IPS DF 19.7 (cell line): ENCODE measurements at places on chromosomes 5 and 9.

DNA sequence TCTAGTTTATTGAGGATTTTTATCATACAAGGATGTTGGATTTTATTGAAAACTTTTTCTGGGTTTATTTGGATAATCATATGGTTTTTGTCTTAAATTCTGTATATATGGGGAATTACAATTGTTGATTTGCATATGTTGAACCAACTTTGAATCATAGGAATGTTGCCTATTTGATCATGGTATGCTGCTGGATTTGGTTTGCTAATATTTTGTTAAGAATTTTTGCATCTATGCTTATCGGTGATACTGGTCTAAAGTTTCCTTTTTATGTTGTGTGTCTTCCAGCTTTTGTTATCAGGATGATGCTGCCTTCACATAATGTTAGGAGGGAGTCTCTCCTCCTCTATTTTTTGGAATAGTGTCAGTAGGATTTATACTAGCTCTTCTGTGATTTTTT, 745.0 kb downstream of the PRELID2 start:
- no peak for DNase-seq

- DNase-seq: peak; percentile 81
Observed at GRCh38 chr5:81755320-81755719, 4.4 kb upstream of the SSBP2 start.

DNA sequence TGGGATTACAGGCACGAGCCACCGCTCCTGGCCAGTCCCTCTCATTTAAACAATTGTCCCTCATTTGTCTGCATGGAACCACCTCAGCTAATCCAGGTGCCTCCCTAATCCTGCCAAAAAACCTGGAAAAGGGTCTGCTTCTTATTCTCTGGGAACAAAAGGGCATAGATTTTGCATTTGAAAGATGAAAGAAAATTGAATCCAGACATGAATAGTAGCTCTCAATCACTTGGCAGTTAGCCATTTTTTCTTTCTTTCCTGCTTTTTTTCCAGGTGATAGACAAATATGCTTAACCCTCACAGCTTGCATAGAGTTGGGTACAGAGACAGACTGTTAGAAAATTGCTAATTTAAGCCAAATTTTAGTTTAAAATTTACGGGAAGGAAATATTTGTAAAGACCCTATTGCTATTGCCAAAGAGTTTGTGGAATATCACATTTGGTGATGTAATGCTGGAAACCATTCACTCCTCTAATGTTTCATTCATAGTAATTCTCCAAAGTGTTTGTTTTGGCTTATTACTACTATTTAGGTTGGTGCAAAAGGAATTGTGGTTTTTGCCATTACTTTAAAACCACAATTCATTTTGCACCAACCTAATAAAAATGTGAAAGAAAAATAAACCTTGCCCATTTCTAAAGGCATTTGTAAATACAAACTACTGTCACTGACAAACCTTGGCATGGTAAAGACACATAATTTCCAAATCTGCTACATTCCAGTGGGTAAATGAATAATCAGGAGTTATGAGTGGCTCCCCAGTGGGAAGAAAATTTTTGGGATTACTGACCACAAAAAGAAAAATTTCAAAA, 80.5 kb upstream of the JAK2 start:
- DNase-seq: no peak

DNA sequence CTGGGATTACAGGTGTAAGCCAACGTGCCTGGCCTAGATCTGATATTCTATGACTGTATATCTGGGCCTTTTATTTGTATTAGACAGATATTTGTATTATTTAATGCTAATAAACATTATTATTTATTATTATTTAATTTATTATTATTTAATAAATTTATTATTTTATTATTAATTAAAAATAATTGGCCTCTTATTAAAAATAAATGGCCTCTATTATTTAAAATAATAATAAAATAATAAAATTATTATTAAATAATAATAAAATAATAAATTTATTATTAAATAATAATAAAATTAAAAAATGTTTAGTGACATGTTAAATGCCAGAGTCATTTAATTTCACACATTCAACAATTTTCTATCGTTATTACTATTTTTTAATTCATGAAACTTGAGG, 9.8 kb upstream of the COL15A1 start:
- DNase-seq: no peak

DNA sequence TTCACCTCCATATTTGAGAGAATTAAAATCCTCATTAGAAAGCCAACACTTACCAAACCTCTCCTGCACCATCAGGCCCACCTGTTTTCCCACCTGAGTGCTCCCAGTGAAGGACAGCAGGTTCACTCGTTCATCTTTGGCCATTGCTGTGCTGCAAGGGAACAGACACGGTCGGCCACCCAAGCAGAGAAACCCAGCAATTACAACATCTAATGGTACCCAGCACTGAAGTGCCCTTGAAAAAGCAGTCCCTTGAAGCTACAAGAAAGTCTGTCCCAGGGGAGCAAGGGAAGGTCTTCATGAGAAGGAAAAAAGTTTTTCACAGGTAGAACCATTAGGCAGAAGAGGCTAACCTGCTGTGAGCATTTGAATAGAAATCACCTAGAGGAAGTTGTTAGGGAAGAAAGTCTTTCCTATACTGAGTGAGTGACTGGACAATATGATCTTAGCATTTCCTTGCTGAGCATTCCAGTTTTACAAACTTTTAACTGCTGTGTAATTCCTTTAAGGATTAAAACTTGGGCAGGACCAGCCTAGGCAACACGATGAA, 26.7 kb downstream of the ALDH7A1 start:
- no peak for DNase-seq

DNA sequence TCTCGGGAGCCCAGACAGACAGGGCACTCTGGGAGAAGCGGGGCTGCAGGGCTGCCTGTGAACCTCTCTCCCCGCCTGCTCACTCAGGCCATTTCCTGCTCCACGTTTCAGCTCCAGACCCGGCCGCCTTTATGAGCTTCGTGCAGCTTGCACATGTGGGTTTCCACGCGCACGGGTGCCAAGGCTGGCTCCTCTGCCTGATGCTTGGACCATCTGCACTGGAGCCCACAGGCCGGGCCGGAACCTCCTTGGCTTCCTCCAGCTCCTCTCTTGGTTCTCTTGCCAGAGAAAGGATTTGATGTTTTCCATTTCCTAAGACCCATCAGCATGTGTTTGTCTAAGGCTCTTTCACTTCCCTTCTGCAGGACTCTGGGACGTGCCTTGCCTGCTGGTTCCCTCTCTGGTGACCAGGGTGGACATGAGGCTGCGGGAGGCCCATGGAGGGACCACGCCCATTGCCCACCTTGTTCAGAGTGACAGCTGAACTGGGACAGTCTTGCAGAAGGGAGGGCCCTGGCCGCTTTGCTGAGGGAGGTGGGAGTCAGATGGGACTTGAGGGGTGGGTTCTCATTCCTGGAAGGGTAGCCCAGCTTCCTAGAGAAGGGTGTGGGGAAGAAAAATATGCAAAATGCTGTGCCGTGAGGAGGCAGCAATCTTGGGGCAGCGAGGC, 23.3 kb upstream of the COL5A1 start:
- DNase-seq: no peak

- no peak for DNase-seq
Observed at GRCh38 chr9:113511047-113511521, 47.6 kb downstream of the RGS3 start.

DNA sequence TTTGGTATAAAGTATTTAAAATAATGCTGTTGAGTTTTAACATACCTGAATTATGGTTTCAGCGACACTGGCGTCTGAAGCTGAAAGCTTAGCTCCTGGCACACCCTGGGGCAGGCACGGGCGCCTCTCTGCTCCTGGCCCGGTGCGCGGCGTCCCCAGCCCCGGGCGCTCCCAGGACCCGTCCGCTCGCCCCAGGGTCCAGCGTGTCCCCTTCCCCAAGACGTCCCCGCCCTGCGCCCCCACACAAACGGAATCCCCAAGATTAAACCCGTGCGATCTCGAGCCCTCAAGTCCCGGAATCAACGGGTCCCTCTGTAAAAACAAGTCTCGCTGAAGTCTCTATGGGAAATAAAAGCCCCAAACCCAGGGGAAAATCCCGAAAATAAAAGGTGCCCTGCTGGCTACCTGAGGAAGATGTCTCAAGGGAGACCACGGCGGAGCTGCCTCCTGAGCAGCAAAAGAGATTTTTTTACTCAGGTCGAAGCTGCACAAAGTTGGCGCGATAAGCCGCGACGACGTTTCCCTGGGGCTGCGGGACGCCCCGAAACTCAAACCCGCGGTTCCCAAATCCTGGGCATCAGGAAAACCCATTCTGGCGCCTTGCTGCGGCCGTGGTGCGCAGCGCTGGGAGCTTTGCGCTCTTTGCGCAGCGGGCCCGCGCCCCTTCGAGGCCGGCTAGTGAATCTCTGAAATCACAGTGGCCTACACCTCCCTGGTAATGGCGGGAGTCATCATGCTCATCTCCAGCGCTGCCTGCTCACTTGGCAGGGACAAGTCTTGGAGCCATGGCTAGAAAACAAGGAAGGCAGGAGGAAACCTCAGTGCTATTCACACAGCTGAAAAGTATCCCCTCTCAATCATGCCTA, 6.3 kb upstream of the IFNA8 start:
- DNase-seq: no peak

GRCh38 chr5:17224858-17225511, 7.6 kb downstream of the BASP1 start:
- no peak for DNase-seq

- DNase-seq: no peak
Observed at GRCh38 chr9:22169243-22169642, 160.1 kb upstream of the CDKN2B start.
